ENCODE measurements at places on chromosomes 6 and 20. TPM values are rescaled to one million over a fixed set of nuclear protein-coding genes. Genes with fewer than 3 reads are reported as not detected.

GRCh38 chr6:121460170-121460569 lies 24.7 kb downstream of the GJA1 start:
- no peak for ATAC-seq

DNA sequence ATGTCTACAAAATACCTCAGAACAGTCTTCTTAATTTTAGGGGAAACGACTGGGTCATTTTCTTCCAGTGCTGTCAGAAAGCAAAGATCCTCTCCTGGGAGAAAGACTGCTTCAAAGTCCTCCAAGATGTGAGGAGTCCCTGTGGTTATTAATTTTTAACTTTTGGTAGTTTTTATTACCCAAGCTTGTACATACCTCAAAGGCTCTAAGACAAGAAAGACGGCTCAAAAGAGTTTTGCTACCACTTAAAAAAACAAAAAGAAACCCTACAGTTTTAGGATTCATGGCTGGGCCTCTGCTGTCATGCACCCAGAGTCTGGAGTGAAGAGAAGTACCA lies 56.1 kb upstream of the APCDD1L start:
- ATAC-seq = no peak

TPD52L1 gene
- 311 TPM for total RNA-seq

DNA sequence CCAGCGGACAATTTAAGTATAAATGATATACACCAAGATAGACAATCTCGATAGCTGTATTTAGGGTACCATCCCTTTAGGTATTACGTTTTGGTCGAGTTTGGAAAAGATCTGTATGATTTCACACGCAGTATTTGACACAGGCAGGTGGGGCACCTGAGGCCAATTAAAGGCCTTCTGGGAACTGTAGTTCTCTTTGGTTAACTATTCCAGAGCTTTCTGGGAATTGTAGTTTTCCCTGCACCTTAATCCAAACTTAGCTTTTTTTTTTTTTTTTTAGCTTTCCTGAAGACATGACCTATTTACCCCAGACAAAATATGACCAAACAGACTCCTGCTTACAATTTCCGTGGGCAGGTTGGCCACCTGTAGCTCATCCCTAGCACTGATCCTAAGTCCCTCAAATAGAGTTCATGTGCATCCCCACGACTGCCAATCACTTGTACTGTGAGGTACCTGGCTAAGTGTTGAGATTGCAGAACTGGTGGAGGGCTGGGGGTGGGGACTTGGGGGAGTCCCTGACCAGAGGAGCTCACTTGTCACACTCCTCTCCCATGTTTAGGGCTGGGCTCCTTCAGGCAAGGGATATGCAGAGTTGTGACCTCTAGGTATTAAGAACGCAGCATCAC lies 999 bp upstream of the EHMT2 start:
- ATAC-seq = no peak

- ATAC-seq = peak; percentile 24
Observed at GRCh38 chr20:43506238-43506637, 1.3 kb upstream of the L3MBTL1 start.

OR2W1 gene
- 0.58 TPM for total RNA-seq

DNA sequence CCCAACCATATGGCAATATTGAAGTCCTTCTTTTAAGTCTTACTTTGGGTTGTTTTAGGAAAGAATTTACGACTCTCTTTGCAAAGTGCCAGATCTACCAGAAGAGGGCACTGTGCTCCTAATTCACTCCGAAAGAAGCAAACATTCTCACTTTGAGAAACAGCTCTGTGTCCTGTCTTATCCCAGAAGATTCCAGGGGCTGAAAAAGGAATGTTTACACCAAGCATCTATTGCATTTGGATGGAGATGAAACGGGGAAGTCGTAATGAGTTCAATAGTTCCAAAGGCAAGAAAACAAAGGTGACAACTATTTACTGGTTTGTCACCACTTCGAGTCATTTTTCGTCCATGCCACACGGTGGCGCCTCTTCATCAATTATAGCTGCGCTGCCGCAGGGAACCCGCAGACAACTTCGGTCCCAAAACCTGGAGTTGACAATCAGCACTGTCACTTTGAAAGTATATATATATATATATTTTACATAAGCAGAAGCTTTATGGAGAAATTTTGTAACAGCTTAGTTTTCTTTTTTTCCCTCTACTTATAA lies 121.6 kb downstream of the MOXD1 start:
- ATAC-seq = peak; percentile 83

GRCh38 chr6:6052216-6052615 lies 45.5 kb upstream of the NRN1 start:
- no peak for ATAC-seq

DNA sequence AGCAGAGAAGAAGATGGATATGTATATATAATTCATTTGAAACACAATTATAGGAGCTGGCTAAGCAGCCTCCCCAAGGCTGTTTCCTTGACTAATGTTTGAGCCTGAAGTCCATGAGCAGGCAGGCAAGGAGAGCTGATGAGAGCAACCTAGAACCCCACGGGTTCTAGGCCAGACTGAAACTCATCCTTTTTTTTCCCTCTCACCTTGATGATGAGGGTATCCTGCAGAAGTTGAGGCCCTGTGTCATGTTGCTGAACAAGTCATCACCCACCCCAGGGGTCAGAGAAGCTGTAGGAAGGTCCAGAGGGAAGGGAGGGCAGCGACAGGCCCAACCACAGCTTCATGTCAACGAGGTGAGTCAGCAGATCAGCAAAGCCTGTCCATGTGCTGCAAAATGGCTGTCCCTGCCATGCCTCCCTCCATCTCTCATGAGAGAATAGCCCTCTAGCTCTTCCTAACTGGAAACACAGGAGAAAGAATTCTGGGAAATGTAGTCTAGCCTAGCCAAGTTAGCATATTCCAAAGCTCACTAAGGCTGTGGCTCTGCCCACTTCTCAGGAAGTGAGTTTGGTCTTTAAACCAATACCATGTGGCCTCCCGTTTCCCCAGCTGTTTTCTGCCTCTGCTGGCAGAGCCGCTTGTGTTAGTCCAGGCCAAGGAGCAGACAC lies 91.3 kb upstream of the DTNBP1 start:
- no peak for ATAC-seq

PEX3 gene
- total RNA-seq = 18.8 TPM

LY6G5C gene
- 3.0 TPM for total RNA-seq
